ENCODE measurements at places on chromosomes 4 and X.

DNA sequence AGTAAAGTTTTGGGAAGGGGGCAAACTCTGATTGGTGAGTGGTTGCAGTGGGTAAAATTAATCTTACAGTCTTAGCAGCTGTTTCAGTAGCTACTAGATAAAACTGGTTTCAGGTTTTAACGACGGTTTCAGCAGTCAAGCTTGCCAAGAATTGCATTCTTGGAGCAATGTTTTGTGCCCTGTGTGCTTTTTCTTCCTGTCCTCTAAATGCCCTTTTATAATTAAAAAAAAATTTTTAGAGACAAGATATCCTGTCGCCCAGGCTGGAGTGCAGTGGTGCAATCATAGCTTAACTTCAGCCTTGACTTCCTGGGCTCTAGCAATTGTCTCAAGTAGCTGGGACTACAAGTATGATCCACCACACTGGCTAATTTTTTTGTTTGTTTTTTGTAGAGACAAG is 6.3 kb upstream of the PPEF2 start:
- DNase-seq: no peak

- DNase-seq: no peak
These were observed 97.7 kb downstream of the EFHC2 start for GRCh38 chrX:44245733-44246132.

GRCh38 chrX:63735882-63736281 is 49.1 kb downstream of the ARHGEF9 start:
- no peak for DNase-seq

GRCh38 chr4:32087211-32087610 is 1367.0 kb downstream of the PCDH7 start:
- DNase-seq: no peak

DNA sequence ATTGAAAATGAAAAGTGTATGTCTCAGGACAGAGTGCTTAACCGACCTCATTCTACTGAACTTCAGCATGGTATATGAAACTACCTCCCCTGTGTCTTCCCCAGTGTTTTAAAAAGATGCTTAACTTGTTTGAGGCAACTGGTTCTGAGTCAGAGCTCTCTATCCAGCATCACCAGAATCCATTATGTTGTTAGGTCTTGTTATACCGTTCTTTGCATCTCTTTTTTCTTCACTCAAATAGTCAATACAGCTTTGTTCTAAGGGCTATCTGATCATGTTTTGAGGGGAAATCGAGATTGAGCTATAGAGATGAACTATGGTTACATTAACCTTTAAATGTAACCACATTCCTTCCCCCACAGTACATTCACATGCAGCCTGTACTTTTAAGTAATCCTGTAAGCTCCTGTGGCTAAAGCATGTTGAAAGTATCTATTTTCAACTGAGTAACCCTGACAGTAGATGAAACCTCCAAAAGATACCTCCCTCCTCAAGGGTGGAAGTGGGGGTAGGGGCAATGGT is 514.4 kb downstream of the RPA4 start:
- DNase-seq: no peak

DNA sequence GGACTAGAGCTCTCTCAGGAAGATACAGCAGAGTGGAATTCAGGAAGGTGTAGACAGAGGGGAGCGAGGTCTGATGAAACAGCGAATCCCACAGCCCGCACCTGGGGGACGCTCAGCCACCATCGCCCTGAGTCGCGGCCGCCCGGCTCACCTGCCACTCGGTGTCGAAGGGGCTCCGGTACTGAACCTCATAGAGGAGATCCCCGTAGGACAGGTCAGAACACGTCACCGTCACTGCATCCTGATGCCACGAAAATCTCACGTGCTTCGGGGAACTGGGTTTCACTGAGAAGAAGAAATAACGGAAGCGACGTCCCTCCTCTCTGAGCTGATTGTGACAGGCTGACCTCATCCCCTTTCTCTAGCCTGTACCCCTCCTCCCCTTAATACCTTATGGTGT is 10.2 kb downstream of the CRLF2 start:
- DNase-seq: no peak

GRCh38 chr4:148239494-148239985 is 202.7 kb downstream of the NR3C2 start:
- no peak for DNase-seq

GRCh38 chr4:118814058-118814457 is 21.9 kb downstream of the SEC24D start:
- no peak for DNase-seq

GRCh38 chrX:144648788-144649187 is 598.5 kb upstream of the SPANXN1 start:
- no peak for DNase-seq

DNA sequence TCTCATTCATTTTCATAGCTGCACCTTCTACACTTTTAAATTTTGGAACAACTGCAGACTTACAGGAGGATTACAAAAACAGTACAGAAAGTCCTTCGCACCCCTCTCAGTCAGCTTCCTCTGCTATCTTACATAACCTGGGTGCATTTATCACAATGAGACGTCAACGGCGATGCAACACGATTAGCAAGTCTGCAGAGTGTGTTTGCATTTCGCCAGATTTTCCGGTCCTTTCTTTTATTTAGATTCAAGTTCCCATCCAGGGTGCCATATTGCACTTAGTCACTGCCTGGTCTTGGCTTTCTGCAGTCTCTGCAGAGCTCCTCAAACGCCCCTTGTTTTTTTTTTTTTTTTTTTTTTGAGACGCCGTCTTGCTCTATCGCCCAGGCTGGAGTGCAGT is 85.9 kb downstream of the ASMT start:
- no peak for DNase-seq

DNA sequence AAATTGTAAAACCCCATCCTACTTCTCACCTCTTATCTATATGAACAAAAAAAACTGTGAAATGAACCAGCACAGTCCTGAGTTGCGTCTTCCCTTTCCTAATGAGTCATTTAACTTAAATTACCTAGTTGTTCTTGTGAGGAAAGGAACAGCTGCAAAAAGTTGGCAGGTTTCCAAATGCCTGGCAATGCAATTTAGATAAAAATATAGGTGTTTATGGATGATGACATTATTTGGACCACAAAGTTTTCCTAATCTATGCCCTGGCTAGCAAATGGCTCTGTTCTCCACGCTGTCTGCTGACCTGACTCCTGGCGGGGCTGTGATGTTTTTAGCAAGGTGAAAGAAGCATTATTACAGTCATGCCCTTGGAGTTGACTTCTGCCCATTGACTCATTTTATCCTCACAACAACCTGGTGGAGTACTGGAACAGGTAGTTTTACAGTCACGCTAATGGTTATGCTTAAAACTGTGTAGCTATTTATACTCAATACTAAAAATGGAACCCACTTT is 29.8 kb upstream of the RELL1 start:
- DNase-seq: no peak

GRCh38 chr4:52265781-52266525 is 214.8 kb downstream of the SPATA18 start:
- DNase-seq: no peak

DNA sequence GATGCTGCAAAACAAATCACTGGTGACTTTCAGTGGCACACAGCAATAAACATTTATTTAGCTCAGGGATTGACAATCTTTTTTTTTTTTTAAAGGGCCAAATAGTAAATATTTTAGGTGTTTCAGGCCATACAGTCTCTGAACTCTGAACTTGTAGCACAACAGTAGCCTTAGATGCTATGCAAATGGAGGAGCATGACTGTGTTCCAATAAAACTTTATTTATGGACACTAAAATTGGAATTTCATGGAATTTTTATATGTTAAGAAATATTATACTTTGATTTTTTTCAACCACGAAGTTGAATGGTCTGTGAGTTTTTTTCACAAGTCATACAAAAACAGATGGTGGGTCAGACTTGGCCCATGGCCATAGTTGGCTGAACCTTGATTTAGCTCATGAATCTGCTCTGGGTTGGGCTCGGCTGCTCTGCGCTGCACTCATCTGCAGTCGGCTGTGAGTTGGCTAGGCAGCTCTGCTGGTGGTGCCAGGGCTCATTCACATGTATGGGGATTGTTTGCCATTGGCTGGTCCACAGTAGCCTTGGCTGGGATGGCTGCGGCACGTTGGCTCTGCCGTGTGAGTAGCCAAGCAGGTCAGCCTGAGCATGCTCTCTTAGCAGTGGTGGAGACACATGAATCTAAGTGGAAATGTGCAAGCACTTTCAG is 231.7 kb upstream of the PGRMC2 start:
- peak; percentile 75 for DNase-seq

DNA sequence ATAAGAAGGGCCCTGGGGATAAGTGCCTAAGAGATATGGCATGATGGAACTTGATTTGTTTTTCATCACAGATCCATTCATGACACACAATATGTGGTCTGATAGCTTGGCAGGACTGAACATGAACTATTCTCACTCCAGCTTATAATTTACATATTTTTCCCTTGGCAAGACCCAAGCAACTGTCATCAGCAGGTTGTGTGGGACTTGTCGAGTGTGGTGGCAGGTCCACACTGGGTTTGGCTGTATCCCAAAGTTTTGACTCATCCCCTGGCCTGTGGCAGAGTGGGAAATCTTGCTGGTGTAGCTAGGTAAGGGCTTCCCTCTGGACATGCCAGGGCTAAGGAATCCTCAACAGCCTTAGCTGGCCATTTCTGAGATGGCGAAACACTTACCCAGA is 81.0 kb upstream of the STIM2 start:
- peak; percentile 29 for DNase-seq

GRCh38 chrX:24063488-24063887 is 8.7 kb downstream of the EIF2S3 start:
- no peak for DNase-seq

DNA sequence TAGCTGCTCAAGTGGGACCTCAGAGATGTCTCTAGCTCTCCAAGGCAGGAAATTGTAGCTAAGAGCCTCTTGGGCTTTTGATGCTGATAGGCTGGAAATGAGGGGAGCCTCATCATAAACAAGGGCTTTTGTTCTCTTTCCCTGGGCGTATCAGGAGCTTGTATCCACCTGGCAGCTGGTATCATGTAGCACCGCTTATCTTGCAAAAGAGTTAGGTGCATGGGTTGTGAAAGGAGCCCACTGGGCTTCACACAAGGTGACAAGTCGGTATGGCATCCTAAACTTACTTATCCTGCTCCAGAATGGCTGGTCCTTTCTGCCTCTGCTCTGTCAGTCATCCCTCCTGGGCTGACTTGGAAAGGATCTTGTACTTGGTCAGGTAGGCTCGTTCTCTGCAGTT is 565.8 kb downstream of the GRXCR1 start:
- DNase-seq: no peak

- no peak for DNase-seq
These were observed 30.6 kb downstream of the HERC6 start for GRCh38 chr4:88409206-88409605.

- DNase-seq: peak; percentile 85
These were observed 22.2 kb downstream of the CRMP1 start for GRCh38 chr4:5870701-5871100.

GRCh38 chrX:25343060-25343459 is 327.3 kb upstream of the ARX start:
- no peak for DNase-seq

- peak; percentile 92 for DNase-seq
These were observed 1.3 kb upstream of the CITED1 start for GRCh38 chrX:72306851-72307645.

GRCh38 chr4:6300359-6300758 is 30.7 kb downstream of the WFS1 start:
- DNase-seq: no peak

- DNase-seq: no peak
These were observed 1397.6 kb downstream of the FAM133A start for GRCh38 chrX:95071621-95072020.

- DNase-seq: no peak
These were observed 324.3 kb upstream of the SLIT2 start for GRCh38 chr4:19927381-19927780.

GRCh38 chr4:138919094-138919936 is 96.3 kb upstream of the NOCT start:
- peak; percentile 85 for DNase-seq

DNA sequence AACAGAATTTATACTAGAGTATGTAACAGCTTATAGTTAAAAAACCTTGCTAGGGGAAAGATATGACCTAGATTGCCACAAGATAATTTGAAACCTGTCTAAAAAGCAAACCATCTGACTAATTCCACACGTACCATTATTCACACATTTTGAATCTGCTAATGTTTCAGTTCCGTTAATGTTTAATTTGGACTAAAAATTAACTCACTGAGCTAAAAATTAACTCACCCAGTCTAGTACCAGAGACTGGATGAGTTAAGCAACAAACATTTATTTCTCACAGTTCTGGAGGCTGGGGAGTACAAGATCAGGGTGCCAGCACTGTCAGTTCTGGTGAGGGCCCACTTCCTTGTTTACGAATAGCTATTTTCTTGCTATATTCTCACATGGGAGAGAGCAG is 231.5 kb upstream of the DIAPH2 start:
- no peak for DNase-seq

- no peak for DNase-seq
These were observed 169.4 kb upstream of the TEX13C start for GRCh38 chrX:125150231-125150630.

- DNase-seq: peak; percentile 52
These were observed 68.0 kb upstream of the MSX1 start for GRCh38 chr4:4791299-4792111.

- no peak for DNase-seq
These were observed 177.8 kb downstream of the NPFFR2 start for GRCh38 chr4:72209600-72209999.

Measured in posterior cingulate gyrus (tissue), 11 donors.